NB4 (cell line): ENCODE measurements at places on chromosomes 1 and 21.

GRCh38 chr1:236301958-236302335, 20.2 kb upstream of the ERO1B start:
- no peak for DNase-seq

DNA sequence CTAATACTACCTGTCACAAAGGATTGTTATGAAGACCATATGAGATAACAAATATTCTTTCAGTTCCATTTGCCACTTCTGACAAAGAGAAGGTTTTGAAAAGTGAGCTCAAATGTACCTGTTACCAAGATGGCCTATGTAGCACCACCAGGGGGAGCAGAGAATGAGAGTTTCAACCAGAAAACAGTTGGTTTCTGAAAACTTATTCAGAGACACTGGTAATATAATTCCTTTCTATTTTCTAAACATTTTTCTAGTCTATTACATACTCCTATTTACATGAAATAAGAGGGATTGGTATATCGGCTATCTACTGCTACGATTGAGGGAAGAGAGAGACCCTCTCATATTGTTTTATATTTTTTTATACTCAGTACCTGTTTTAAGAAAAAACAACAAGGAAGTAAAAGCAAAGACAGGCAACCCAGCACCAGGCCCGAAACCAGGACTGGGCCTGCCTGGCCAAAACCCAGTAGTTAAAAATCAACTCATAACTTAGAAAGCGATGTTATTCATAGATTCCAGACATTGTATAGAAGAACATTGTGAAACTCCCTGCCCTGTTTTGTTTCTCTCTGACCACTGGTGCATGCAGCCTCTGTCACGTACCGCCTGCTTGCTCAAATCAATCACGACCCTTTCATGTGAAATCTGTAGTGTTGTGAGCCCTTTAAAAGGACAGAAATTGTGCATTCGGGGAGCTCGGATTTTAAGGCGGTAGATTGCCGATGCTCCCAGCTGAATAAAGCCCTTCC, 48.3 kb downstream of the IL23R start:
- DNase-seq = peak; percentile 18

DNA sequence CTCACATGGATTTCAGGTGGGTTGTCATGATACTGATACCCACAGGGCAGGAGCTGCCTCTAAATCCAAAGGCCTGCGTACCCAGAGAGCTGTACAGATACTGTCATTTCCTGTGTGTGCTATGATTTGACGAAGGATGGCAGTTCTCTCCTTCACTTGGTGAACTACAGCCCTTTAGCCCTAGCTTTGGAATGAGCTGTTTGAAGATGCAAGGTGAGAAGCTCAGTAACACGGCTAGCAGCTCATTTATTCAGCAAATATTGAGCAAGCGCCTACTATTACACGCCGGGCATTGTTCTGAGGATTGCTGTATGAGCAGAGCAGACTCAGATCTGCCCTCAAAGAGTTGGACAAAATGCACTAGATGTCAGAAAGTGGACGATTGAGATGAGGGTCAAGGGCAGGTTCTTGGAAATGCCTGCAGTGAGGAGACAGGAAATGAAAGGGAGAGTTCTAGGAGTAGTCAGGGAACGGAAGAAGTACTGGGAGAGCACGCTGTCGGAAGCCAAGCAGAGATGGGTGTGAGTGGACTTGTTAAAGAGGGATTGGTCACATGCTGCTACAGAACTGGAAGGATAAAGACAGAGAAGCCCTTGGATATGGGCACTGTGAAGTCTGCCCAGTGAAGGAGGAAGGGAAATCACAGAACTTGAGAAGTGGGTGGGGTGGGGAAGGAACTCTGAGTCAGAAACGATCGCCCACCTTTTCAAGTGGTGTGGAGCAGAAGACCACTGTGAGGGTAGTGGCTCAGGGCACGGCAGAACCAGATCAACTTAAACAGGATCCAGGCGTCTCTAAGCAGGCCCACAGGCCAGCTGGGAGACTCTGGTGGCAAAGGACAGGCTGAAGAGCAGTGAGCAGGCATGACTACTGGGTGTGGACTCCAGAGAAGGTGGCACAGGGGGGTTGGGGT, 7.1 kb downstream of the PTGFRN start:
- DNase-seq = no peak

DNA sequence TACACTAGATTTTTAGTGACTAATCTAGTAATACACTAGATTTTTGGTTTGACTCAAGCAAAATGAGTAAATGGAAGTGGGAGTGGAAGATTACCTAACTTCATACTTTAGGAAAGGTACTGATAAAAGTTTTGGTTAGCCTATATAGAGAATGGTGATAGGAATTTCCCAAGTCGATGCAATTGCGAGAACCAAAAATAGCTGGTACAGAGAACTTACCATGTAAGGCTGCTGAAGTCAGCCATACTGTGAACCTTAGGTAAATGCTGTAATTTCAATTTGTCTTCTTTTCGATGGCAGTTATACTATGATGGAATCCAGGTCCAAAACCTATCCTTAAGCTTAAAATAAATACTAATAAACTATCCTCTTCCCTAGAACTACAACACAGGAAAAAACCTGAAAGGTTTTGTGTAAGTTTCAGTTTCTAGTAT, 4.6 kb downstream of the PNRC2 start:
- DNase-seq = no peak

DNA sequence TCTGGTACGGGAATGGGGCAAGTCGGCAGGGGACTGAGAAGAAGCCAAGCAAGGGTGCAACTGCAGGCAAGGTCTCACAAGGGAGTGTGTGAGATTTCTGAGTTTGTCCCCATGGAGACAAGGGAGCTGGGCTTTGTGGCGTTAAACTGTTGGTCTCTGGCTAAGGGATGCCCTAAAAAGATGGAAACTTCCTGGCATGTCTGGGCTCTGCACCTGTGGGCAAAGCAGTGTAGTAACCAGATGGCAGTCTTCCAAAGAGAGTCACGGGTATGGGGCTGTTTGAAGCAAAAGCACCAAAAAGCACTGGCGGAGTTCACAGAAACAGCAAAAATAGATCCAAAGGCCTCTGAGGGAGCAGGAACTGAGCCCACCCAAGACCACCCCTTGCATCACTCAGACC, 104.8 kb upstream of the SLC44A3 start:
- no peak for DNase-seq

- DNase-seq = no peak
Observed at GRCh38 chr1:207742850-207743555, 8.9 kb upstream of the CD46 start.

- no peak for DNase-seq
Observed at GRCh38 chr1:210777914-210778313, 356.0 kb downstream of the KCNH1 start.

DNA sequence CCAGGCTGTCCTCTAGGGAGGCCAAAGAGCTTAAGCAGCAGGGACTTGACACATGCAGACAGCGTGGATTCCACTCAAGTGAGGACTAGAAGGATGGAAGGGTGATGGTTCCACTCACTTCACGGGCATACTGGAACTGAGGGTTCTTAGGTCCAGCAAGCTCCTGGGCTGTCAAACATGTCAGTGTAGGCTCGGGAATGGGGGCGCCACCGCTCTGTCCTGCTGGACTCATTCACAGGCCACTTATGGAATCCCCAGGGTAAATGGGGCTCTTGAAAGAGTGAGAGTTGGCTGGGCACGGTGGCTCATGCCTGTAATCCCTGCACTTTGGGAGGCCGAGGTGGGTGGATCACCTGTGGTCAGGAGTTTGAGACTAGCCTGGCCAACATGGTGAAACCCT, 27.7 kb upstream of the CSF3R start:
- DNase-seq = no peak

DNA sequence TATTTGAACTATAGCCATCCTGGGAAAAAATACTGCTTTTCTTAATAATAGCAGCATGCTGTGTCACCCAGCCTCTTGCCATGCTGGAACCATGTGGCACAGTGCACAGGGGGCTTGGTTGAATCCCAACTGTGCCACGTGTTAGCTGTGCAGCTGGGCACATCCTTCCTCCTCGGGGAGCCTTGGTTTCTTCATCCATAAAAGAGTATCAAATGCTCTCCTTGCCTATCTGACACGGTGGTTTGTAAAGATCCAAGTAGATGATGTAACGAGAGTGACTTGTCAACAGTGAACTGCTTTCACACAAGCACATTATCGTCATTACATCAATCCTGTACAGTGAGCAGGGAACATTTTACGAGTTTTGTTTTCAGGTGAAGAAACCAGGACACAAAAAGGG, 24.4 kb downstream of the VASH2 start:
- DNase-seq = no peak

DNA sequence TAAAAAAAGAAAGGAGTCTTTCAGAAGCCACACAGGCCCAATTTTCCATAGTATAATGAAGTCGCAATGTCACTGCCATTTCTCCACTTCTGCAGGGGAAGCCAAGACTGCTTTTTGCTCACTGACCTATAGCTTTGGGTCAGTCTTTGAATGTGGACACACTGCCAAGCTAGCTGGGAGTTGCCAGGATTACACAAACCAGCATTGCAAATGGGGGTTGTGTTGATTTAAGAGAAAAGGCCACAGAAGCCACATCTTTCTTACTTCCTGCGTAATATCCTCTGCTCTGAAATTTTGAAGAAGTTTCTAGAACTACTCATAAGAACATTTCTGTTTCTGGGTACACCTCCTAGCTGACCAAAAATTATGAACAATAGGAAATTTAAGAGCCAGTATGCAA, 45.8 kb upstream of the SAMSN1 start:
- DNase-seq = peak; percentile 76

GRCh38 chr21:36034211-36034913, 26.0 kb downstream of the SETD4 start:
- no peak for DNase-seq

GRCh38 chr1:31750858-31751510, 13.2 kb downstream of the ADGRB2 start:
- DNase-seq = peak; percentile 49

DNA sequence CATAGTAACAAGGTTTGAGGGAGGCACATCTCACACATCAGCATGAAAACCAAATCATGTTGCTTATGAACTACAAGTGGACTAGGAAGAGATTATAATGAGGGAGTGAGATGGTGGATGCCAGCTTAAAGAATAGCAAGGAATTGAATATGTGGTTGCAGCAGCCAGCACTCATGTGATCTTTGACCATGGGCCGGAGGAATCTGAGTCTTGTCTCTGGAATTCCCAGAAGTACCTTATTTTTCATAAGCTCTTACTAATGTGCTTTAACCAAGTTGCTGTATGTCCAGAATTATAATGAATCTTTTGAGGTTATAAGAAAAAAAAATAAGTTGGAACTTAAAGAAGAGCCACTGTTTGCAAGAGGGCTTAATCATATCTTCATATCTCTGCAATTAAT, 97.0 kb downstream of the DISP1 start:
- DNase-seq = no peak

DNA sequence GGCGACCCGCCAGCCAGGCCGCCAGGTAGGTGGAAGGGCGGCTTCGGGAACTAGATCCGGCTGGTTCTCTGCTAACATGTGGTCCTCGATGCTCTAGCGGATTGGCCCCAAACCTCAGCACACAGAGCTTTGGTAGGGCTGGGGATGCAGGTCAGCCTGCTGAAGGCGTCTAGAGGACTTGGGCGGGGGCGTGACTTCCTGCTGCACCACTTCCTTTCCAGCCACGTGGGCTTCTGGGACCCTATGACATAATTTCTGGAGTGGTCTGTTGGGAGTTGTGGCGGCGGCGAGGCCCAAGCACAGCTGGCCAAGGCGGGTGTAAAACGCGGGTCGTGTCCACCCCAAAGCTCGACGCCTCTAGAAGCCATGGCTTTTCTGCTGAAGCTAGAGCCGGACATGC, 124.5 kb downstream of the ATF6 start:
- DNase-seq = peak; percentile 2

GRCh38 chr1:231734417-231734816, 107.8 kb downstream of the DISC1 start:
- no peak for DNase-seq

DNA sequence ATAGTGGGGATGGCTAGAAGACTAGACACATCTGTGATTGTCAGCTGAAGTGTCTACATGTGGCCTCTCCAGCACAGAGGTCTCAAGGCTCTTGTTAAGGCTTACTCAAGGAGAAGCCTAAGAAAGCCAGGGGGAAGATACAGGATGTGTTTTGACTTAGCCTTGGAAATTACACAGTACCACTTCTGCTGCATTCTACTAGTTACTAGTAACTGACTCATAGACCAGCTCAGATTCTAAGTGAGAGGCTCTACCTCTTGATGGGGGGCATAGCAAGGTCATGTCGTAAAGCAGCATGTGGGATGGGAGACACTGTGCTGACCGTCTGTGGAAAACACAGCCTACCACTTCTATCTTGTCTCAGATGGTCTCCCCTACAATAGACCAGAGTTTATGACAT, 99.5 kb downstream of the UBE2U start:
- DNase-seq = no peak

GRCh38 chr1:78958711-78959110, 47.8 kb downstream of the ADGRL4 start:
- DNase-seq = no peak

- peak; percentile 29 for DNase-seq
Observed at GRCh38 chr1:21568809-21569385, 59.7 kb downstream of the ALPL start.

- no peak for DNase-seq
Observed at GRCh38 chr1:114126261-114127095, 27.2 kb downstream of the SYT6 start.

GRCh38 chr1:13549521-13549920, 34.1 kb upstream of the PDPN start:
- DNase-seq = no peak

DNA sequence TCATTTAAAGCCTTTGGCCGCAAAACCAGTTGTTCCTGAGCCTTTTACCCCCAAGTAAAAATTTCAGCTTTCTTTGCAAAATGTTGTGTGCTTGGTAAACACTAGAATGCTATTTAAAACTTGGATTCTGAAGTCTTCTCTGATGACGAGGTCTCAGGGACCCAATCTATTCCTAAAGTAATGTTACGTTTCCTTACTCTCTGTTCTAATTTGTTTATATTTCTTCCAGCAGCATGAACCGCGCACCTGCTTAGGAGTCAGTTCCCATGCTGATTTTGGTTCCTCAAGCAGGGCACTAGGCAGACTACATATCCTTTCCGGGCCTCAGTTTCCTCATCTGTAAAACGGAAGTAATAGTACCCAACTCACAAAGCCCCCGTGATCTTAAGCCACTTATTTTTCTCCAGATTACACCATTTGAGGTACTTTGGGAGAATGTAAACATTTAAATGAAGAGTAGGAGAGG, 969 bp upstream of the ALDH4A1 start:
- no peak for DNase-seq

GRCh38 chr1:48750109-48750508, 26.6 kb downstream of the BEND5 start:
- DNase-seq = peak; percentile 33
